ENCODE measurements at places on chromosomes 3 and 15.

DNA sequence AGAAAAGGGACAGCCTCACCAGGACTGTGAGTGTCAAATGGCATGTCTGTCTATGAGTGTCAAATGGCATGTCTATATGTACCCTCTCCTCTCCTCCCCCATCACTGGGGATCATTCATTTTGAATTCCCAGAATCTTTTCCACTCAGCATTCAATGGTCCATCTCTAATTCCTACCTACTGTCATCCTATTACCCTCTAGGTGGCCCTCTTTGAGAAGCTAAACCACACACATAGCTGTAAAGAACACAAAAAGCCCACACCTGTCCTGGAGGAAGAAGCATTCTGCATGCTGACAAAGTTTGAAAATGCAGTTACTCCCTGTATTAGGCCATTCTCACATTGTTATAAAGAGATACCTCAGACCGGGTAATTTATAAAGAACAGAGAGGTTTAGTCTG is 46.2 kb upstream of the PYDC2 start:
- no peak for DNase-seq

- no peak for DNase-seq
Measured at GRCh38 chr3:136750209-136750896, 1.8 kb downstream of the STAG1 start.

DNA sequence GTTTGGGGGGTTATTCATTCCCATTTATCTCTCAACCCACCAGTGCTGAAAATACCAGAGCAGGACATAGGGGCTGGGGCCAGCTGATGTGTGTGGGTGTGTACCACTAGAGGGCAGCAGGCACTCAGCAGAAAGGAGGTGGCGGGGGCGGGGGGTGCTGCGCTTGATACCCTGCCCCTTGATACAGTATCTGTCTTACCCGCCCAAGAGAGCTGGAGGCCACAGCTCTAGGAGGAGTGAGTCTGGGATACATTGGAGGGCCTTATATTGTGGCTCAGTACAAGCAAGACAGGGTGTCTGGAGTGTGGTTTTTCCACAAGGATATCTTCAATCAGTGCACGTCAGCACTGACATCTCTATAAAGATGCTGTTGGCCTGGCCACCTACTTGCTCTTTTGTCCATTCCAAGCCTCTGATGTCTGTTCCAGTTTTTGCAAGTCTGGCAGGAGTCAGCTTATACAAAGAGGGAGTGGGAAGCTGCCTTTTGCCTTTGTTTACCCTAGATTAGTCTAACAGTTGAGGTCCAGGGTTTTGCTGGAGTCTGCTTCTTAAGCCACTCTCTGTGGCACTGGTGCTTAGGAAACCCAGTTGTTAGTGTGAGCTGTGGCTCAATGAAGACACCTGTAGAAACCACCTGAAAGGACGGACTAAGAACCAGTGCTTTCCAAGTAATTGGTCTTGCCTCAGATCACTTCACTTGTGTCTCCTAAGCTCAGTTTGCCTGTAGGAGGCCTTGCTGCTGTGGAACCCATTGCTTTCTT is 1.5 kb upstream of the RBM15B start:
- DNase-seq, result no peak

- no peak for DNase-seq
Measured at GRCh38 chr3:179921500-179921899, 115.2 kb downstream of the PEX5L start.

DNA sequence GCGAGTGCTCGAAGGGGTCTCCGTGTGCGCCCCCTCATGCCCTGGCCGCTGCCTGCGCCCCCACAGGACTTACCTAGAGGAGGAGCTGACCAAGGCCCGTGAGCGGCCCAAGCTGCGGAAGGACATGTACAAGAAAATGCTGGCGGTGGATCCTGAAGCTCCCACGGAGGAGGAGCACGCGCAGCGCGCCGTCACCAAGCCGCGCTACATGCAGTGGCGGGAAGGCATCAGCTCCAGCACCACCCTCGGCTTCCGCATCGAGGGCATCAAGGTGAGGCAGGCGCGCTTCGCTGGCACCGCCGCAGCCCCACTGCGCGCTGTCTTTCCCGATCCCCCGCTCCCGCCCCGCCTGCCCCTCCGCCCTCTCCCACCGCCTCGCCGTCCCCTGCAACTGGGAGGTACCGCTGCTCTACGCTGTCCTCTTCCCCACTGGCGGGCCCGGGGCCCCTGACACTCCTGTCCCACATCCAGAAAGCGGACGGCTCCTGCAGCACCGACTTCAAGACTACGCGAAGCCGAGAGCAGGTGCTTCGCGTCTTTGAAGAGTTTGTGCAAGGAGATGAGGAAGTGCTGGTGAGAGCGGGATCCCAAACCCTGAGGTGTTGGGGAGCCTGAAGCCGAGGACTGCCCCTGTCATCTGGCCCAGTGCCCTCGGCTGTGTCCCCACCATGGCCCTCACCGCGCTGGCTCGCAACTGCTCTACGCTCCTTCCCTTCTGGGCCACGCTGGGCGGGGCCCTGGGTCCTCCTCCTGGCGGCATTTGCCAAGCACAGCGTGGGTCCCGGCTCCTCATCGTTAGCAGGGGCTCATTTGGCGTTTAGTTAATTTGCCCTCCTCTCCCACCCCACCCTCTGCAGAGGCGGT is 8.5 kb downstream of the ITPKA start:
- DNase-seq, result no peak

GRCh38 chr3:67349551-67350174 is 304.7 kb downstream of the SUCLG2 start:
- no peak for DNase-seq

DNA sequence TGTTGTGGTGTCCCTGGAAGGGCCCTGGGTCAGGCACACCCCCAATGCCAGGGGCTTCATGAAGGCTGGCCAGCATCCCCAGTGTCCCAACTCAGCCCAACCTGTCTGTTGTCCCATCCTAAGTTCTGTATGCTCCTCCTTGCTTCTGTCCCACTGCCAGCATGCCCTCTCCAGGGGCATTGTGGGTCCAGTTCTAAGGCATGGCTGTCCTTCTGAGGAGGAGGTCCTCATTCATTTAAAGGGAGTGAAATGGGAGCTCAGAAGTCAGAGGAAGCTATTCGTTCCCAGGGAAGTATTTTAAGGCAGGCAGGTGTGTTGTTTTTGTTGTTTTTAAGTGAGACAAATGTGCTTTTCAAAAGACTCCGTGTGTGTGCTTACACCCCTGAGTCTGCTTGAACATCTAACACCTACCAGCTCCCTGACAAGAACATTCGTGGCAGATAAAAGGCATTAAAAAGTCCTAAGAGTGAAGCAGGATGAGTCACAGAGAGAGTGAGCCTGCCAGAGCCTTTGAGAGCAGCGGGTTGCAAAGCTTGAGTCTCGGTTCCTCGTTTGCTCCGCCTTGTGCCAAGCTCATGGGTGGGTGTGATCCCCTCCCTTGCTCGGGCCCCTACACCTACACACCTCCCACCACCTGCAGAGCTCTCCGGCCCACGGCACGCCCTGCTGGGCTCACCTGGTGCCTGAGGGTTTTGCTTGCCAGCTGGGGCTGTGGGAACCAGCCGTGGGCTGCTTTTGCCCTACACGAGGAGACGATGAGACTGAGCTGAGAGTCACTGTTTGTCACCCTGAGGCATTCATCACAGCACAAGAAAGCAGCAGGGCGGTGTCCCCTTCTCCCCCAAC is 183.4 kb upstream of the TOPAZ1 start:
- no peak for DNase-seq

DNA sequence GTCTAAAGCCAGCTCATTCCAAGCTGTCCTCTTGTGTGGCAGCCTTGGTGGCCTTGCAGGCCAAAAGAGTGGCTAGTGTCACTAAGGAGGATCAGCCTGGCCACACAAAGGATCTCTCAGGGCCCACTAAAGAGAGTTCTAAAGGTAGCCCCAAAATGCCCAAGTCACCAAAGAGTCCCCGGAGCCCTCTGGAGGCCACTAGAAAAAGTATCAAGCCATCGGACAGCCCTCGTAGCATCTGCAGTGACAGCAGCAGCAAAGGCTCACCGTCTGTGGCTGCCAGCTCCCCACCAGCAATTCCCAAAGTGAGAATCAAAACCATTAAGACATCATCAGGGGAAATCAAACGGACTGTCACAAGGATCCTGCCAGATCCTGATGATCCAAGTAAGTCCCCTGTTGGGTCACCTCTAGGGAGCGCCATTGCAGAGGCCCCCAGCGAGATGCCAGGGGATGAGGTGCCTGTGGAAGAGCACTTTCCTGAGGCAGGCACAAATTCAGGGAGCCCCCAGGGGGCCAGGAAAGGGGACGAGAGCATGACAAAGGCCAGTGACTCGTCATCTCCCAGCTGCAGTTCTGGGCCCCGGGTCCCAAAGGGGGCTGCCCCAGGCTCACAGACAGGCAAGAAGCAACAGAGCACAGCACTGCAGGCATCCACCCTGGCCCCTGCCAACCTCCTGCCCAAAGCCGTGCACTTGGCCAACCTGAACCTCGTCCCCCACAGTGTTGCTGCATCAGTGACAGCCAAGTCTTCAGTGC is 33.5 kb upstream of the ALPK3 start:
- DNase-seq, result no peak

All from T-helper 22 cell (primary cell).